Stimulated activated CD8-positive, alpha-beta memory T cell treated with anti-CD3 and anti-CD28 coated beads, Interleukin-15, amount 100 ng/mL, for 48 hours (primary cell): ENCODE measurements at places on chromosomes 5 and 9.

- DNase-seq: peak; percentile 12
Measured at GRCh38 chr5:149434162-149435014, 55.3 kb upstream of the IL17B start.

- no peak for DNase-seq
Measured at GRCh38 chr9:113957821-113958341, 81.8 kb downstream of the ZNF618 start.

- DNase-seq: no peak
Measured at GRCh38 chr5:37951946-37952721, 112.3 kb upstream of the GDNF start.

DNA sequence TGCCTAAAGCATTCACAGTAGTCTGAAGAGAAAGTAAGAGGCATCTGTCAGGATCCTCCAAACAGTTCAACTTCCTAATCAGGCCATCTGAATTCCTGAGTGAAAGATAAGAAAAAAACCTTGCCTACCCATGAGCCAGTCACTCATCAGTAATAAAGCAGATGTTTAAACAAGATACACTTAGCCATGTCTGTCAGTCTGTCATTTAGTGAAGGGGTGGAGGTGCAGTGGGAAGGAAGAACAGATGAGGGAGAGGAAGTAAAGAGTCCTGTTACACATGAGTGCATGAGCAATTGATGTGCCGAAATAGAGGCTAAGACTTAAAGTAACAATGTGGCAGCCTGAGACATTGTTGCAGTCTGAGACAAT is 29.9 kb upstream of the DMRTA1 start:
- DNase-seq: no peak

DNA sequence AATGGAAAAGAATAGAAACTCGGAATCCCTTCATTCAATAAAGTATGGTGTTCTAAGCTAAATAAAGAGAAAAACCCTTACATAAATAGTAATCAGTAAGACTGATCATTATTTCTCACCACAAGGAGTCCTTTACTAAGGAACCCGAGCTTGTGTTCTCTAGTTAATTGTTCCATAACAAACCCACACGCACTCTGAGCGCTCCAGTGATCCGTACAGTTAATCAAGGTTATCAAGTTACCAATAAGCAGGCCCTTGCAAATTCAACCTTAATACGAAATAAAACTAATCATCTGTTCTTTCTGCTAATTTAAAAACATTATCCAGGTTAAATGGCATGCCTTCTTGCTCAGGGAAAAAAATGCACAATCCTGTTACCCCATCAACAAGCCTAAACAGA is 224.4 kb downstream of the FRMD3 start:
- DNase-seq: no peak

DNA sequence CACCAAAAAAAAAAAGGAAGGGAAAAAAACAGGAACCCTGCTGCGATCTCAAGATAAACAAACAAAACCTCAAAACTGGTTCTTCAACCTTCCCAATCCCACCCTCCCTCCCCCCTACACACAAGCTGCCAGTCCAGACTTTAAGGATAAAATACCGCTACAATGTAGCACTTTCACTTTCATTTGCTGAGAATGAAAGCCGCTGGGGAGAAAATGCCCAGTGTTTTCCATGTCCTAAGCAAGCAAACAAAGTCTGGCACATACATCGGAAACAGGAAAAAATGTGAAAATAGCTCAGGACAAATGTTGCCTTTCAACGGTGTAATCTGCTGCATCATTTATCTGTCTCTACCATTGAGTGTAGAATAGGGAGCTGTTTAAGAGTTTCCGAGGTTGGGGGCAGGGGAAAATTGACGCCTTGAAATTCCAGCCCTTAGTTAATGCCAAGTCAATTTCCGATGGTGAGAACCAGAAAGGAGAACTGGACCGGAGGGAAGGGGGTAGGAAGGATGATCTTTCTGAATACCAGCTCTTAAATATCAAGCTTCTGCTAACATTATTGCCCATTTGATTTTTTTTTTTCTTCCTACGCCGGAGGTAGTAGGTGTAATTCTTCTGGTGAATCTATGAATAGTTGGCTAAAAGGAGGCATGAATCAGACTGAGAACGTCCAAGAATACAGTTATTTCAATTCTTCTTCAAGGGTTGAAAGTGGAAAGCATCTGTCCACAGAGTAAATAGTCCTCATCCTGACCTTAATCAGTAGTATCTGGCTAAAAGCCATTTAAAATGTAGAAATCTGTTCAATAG is 1.2 kb upstream of the ADAMTS6 start:
- DNase-seq: no peak

DNA sequence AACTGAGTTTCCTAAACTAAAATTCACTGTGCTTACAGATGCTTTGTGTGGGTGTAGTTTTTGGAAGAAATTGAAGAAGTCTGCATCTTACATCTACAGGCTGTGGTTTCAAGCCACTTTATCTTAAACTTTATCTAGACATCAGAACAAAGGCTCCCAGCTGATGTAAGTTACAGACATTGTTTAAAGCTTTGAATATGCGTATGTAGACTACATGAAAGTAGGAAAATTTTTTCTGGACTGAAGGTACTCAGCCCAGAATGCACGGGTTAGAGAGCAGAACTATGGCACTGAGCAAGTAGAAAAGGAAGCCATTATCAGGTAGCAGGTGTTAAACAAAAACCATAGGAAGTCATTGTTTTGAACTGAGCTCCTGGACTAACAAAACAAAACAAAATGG is 185.4 kb downstream of the TTC39B start:
- DNase-seq: no peak

DNA sequence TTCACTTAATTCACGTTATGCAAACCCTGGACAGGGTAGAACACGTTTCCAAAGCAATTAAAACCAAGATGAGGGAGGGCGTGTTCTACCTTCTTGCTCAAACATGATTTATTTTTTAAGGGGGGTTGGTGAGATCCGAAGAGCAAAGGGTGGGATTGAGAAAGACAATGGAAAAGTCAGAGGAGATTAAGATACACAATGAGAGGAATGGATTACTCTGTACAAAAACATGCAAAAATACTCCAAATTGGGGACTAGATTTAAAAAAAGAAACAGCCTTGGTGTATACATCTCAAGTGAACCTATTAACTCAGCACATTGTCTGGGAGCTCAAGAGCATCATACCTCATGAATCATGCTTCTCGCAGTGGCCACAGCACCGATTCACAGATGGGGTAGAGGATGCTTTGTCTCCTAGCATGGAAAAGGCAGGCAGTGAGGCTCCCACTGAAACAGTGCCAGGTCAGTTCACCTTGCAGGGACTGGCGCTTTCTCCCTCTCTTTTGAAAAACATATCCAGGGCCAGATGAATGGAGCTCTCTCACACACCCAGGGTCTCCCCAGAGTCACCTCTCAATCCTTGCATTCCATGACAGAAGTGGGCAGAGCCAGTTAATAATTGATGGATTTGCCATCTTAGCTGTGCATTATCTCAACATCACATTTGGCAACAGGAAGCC is 459.7 kb downstream of the BNC2 start:
- no peak for DNase-seq
